ENCODE measurements at places on chromosomes 5 and 9.

DNA sequence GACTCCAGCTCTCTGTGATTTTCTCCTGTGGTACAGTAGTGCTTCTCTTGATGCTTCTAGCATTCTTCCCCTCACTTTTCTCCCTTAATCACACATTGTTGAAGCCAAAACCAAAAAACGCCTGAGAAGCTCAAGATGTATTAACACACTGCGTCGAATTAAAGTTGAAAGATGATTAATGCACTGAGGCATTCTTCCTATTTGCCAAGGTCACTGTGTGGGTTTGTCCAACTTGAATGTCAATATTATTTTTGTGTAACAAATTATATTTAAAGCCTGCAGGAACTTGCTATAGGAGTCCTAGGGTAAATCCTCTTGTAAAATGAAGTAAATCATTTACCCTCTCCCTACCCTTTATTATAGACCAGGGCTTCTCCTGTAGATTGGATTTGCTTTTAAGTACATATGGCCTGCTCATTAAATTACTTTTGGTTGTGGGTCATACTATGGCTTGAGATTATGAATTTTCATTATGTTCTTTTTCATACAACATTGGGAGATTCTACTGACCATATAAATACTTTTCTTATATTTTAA is 68.1 kb downstream of the GDA start:
- no peak for DNase-seq

DNA sequence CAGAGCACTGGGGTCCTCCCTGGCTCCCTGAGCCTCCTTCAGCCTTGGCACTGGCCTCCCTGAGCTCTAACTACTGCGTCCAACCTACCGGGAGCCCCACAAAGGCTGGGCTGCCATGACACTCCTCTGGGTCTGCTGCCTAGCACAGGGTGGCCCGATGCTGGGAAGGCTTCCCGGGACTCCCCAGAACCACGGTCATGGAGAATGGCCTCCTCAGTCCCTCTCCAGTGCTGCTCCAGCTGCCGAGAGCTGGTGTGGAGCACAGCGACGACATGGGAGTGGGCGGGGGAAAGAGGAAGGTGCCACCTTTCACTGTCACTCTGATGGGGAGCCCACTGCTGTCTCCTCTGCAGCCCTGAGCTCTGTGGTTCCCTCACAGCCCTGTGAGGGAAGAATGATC is 61.5 kb upstream of the RNF130 start:
- DNase-seq = no peak

GRCh38 chr9:75233011-75233410 is 144.7 kb downstream of the OSTF1 start:
- DNase-seq = no peak

- DNase-seq = no peak
These were observed at the start of gene STXBP1 for GRCh38 chr9:127611899-127612790. Gene STXBP1 (plus strand): TSS chr9:127612277. CDS start chr9:127612404, 127 bp downstream.

DNA sequence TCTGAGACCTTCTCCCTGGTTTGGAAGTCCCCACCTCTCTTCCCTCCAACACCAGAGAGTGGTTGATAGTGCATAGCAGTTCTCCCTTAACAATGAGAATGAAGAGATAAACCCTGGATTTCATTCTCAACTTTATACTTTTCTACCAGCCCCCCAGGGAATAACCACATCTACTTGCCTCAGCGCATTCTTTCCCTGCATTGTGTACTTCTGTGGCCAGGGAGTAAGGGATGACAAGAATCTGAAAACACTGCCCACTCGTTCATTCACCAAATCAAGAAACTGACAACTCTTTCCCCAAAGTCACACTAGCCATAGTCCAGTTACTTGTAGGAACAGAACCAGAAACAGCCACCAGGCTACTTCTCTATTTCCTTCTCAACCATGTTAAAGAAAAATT is 46.0 kb upstream of the SPIN1 start:
- DNase-seq = peak; percentile 8

GRCh38 chr9:76692458-76693129 is 71.6 kb upstream of the PCA3 start:
- DNase-seq = no peak

- DNase-seq = no peak
These were observed 20.1 kb upstream of the TMEM245 start for GRCh38 chr9:109139851-109140250.

GRCh38 chr9:12640866-12641636 is 52.1 kb upstream of the TYRP1 start:
- no peak for DNase-seq

DNA sequence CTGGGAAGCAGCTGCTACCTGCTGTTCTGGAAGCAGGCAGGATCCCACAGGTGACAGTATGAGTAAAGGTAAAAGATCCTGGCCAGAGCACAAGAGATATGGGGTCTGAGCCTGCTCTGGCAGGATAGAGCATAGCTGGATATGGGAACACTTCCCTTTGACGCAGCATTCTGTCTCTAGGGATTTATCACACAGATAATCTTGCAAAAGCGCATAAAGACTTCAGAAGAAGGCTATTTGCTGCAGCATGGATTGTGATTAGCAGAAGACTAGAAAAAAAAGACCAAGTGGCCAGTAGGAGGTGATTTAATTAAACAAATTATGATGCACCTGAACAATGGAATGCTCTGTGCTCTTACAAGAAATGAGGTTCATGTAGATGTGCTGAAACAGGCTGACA is 52.4 kb upstream of the PWWP2A start:
- no peak for DNase-seq

GRCh38 chr5:150085191-150085912 is 1.0 kb downstream of the CSF1R start:
- no peak for DNase-seq

DNA sequence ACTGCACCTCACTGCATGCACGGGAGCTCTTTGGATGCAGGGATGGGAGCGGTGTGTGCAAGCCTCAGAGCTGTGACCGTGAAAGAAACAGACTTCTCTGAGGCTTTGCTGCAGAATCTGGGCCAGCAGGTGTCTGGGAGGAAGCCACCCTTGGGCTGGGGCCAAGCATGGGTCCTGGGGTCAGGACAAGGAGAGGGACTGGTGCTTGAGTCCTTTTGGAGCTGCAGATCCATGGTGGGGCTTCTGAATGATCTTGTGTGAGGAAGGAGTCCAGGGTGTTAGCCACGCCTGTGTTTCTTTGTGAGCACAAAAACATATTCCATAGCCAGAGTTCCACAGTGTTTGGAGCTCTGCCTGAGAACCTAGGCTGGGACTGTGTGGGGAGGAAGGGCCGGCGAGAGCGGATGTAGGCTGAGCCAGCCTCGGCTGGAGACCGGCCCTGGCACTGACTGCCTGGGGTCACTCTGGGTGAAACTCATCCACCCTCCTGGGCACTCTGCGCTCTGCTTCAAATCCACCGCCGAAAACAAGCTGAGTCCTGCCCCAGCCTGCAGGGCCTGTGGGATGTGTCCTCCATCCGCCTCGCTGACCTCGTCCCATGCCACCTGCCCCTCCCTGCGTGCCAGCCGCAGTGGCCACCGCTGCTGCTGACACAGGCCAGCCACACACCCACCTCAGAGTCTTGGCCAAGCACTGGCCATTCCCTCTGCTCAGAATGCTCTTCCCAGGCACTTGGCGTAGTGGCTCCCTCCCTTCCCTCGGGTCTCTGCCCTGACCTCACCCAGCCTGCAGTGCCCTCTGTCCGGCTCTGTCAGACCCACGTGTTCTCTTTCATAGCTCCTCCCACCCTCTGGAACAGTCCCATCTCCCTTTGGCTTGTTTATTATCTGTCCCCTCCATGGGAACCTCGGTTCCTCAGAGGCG is 26.7 kb downstream of the ERGIC1 start:
- DNase-seq = no peak

DNA sequence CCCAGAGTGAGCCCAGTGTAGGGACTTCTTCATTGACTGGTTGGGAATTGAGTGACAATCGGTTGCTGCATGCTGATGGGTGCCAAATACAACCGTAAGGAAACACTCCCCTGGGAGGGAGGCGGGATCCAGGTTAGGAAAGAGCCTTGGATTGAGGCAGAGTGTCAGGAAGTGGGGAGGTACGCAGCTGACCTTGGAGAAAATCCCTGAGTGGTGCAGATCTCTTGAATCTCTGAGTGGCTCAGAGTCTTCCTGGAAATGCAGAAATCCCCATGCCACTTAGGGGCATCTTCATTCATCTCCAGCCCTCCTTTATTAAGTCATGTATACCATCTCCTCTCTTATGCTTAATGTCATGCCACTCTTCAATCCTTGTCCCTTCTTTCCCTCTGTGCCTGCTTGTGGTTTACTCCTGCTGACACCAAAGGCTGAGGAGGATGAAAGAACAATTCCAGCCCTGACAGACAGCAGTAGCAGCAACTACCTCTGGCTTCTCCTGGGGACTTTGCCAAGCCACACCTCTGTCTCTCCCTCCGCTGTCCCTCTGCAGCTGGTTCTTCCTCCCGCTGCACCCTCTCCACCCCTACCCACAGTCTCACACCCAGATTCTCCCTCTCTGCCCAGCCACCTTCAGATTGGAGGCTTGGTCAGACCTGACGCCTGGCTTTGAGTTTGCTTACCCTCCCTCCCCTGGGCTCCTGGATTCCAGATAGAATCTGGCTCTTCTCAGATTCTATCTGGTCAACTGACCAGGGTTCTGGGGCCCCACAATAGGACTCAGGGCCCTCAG is 14.1 kb upstream of the LCP2 start:
- DNase-seq = no peak

Measured in AG09309 (cell line).